Hematopoietic multipotent progenitor cell treated with erythropoietin and hydrocortisone succinate and interleukin-3 and kit ligand, for 17 days (in vitro differentiated cells): ENCODE measurements at places on chromosomes 3 and 15.
A peak's percentile ranks its signal among the peaks of the same experiment; 100 is the strongest.

DNA sequence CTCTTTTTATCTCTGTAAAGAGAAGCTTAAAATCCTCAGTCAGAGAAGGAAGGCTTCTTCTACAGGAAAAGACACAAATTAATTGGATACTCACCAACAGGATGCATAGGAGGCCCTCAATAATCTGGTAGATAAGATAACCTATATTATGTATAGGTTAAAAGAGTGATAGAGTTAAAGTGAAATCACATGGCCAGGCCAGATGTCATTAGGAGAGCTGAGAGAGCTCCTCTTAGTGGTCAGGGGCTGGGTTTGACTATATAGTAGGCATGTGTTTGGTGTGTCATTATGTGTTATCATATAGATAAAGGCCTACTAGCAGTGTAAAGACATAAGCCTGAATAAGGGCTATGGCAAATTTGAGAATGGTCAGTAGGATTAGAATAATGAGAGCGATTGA is 479.3 kb downstream of the EPHA3 start:
- no peak for DNase-seq

- DNase-seq, result no peak
Observed at GRCh38 chr15:32682569-32682968, 35.2 kb upstream of the GREM1 start.

- no peak for DNase-seq
Observed at GRCh38 chr3:20945892-20946291, 759.9 kb upstream of the SGO1 start.

DNA sequence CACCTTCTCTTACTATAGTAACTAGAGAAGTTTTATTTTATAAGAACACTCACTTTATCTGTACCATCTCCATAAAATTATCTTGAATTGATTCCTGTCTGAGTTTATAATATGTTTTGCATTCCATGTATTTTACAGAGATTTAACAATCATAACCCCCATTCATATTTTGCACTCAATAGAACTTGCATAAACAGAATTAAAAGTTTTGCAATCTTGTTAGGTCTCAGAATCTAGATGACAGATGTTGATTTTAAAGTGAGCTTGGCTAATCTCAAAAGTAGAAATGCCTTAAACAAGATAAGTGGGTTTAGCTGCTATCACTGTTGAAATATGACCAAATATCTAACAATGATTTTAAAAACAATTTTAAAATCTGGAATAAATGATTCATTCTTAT is 107.9 kb upstream of the EPHA6 start:
- DNase-seq, result no peak

GRCh38 chr3:128447561-128448013 is 19.1 kb downstream of the DNAJB8 start:
- DNase-seq, result no peak

DNA sequence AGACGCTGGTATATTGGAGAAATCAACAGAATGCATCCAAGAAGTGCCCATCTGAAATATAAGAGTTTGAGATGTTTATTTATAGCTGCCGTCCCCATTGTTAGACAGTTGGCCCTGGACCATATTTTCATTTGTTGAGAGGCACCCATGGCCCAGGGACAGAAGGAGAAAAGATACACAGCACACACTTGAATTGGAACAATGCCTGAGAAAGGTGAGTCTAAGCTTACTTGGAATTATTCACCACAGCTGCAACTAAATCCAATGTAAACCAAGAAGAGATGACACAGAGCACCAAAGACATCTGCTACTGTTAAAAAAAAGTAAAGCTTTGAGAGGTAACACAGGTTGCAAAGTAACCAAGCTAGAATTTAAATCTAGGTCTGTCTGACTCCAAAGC is 525.5 kb upstream of the NAALADL2 start:
- DNase-seq, result no peak

DNA sequence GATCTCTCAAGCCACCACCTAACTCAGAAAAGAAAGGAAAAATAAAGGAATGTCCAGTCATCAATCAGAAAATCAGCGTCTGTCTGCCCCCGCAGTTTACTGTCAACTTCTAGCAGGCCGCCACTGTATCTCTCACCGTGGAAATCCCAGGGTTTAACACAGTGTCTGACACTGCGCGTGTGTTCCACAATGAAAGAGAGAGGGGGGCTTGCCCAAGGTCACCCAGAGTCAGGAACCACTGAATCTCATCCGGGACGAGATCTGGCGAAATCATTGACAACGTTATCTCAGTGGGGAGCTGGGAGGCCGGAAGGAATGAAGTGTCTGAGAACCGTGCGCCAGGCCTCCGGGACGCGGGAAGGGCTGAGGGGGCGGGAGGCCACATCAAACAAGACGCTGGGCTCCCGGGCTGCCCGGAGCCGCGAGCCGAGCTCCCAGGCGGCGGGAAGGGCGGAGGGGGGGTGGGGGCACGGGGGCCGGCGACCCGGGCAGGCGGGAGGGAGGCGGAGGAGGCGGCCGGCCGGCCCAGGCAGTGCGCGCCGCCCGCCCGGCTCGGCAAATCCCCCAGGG is 2.2 kb upstream of the HES1 start:
- DNase-seq, result no peak

DNA sequence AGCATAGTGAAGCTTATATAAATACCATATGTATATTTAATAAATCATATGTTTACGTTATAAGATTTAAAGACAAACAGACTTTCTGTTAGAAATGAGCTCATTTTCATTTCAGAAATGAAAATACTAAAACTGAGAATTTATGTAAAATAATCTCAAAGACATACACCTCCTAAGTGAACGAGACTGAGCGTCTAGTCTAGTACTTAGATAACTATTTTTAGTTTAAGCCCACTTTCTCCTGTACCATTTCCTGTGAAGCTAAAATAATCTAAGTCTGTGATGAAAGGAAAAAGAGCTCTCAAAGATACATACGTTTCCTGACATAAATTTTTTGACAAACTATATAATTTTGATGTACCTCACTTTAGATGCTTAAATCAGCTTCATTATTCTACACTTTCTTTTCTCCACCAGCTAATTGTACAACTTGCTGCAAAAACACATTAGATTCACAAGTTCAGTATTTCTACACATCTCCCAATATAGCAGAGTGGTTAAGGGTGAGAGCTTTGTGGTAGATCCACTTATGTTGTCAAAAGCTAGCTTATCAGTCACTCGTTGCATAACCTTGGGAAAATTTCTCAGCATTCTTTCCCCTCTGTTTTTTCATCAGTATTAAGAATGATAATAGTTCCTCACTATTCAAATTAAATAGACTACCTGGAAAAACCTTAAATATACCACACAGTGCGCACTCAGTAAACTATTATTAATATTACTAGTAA is 703.0 kb downstream of the PLOD2 start:
- no peak for DNase-seq

DNA sequence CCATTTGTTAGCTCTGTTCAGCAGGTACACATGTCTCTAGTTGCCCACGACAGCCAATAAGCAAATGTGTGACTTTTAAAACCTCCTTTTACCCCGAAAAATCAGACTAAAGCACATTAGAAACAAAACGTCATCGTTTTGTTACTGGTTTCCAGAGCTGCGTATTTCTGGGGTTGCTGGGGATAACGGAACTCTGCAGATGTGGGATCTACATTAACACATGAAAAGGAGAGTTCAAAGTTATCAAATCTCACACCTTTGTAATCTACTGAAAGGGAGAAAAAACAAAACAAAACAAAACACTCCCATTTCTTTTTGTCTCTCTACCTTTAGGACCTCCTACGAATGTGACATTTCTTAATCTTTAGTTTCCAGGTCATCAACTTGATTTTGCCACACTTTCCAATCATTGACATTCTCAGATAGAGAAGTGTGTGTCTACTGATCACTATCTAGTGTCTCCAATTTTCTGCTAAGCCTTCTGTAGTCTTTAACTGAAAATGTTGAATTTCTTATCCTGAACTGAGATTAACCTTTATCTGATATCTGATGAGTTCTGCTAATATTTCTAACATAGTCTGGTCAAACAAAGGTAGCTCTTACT is 93.0 kb upstream of the TSPAN3 start:
- DNase-seq, result no peak

DNA sequence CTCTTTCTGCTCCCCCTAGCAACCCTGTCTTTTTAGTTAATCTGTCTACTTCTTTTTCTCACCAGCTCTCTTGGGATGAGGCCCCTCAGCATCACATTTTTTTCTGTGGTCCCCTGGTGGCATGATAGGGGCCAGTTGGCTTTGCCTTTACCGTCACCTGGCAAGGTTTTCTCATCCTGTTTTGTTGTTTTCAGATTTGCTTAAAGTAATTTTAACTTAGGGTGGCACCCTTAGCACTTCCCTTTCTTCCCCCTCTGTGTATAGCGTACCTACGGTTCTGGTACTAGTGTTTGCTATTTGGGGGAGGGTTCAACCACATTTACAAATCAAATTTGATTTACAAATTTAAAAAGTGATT is 35.6 kb downstream of the PDCD6IP start:
- no peak for DNase-seq

GRCh38 chr3:38829404-38829803 is 13.4 kb upstream of the SCN10A start:
- DNase-seq, result no peak

DNA sequence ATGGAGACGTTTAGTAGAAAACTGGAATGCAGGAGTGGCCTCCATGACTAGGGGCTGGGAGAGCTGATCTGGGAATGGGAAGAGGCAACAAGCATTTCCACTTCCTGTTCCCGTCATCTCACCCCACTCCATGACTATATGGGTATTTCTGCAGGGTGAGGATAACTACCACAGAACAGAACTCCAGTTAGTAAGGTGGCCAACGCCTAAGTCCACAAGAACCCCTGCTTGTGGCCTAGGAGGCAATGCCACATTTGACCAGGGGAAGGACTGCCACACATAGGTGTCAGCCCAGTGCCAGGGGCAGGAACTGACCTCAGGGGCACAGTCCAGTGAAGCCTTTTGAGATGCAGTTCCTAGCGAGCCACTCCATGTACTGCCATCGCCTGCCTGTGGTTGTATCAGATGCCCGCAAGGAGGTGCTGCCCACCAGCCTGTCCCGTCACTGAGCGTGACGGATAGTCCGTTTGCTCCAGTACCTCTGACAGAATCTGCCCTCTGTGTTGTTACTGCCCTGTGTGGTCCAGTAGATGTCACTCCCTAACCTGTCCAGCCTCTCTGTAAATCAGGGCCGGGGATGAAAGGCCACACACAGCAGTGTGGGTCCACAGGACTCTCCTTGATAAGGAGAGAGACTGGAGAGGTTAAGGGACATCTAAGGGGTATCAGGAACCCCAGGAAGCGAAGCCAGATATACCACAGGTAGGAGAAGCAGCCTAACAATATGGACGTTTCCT is 3.5 kb upstream of the MTFMT start:
- peak; percentile 38 for DNase-seq

- DNase-seq, result no peak
Observed at GRCh38 chr3:71753701-71754609, at the start of gene GPR27. Gene GPR27 (plus strand): TSS chr3:71753855. CDS start chr3:71754050, 195 bp downstream.

- no peak for DNase-seq
Observed at GRCh38 chr3:133113927-133114597, 75.9 kb downstream of the TMEM108 start.

- DNase-seq, result no peak
Observed at GRCh38 chr15:90547540-90547939, 17.8 kb downstream of the CRTC3 start.

DNA sequence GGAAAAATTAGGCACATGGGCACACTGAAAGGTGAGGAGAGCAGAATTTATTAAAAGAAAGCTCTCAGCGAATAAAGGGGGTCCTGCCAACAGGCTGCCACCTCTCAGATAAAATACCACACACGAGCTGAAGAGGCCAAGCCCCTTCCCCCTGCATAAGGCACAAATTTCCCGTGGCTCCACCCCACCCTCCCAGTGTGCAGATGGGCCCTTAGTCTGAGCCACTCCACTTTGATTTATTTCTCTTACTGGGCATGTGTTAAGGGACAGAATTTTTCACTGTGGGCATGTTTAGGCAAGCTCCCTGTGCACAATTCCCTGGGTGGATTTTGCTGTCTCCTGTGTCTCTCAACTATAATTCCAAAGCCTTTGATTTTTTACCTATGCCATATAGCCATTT is 409.8 kb downstream of the TBL1XR1 start:
- no peak for DNase-seq

DNA sequence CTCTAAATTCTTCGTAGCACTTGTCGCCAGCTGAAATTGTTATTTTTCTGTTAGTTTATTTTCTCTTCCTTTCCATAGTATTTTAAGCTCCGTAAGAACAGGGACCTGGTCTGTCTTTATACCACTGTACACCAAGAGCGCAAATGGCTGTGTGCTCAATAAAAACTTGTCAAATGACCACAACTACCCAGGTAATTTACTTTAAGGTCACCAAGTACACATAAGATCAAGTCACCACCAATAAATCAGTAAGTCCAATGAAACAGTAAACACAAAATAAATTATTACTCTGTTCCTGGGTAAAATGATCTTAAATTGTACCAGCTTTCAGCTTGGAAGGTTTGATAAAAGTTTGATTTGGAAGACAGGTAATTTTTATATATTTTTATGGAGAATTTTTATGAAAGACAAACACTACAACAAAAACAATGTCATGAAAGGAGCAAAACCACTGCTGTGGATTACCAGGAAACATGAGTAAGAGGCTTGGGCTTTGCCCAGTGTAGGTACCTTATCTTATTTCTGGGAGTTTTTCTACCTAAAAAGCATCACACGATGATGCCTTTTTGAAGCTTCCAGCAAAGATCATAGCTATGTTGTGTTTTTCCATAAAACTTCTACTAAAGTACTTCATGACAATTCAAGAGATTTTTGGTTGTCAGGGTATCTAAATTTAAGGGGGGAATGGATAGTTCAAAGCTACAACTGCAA is 406.8 kb downstream of the SHQ1 start:
- DNase-seq, result peak; percentile 68

- DNase-seq, result no peak
Observed at GRCh38 chr3:24713516-24713915, 218.9 kb upstream of the THRB start.

GRCh38 chr3:426072-426471 is 229.5 kb downstream of the CHL1 start:
- no peak for DNase-seq

- DNase-seq, result no peak
Observed at GRCh38 chr3:77197408-77197807, 157.5 kb downstream of the ROBO2 start.

DNA sequence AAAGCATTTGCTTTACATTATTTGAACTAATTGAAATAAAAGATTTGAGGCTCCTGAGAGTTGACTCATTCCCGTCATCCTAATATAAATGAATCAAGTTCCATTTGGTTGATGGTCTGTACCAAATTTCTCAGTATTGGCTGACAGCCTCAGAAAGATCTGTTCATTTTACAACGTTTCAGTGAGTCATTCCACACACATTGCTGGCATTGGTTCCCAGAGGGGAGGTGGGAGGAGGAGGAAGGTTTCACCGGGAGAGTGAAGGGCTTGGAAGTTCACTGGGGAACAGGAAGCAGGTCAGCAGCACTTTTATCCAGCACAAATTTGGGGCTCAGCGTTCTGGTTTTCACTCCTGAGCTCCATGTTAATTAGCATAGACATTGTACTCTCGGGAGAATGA is 176.7 kb upstream of the CADPS start:
- DNase-seq, result no peak

GRCh38 chr3:87200060-87200647 is 27.0 kb upstream of the CHMP2B start:
- no peak for DNase-seq

DNA sequence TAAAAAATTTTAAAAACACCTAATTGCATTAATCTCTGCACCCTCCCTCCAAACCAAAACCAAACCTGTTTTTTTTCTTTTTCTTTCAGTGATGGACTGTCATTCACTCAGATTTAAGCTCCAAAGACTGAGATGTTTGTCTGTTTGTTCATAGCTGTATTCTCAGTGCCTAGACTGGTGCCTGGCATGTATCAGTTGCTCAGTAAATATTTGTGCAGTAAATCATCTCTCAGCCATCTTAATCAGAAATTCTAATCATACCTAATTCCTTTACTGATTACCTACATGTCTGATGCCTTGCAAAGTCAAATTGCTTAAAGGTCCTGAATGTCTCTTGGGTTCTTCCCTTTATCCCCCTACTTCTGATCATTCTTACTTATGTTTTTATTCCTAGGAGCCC is 138.8 kb downstream of the ZNF609 start:
- DNase-seq, result no peak
